ENCODE measurements at places on chromosomes 1 and 21. TPM values are rescaled to one million over a fixed set of nuclear protein-coding genes. Genes with fewer than 3 reads are reported as not detected.

SHISAL2A gene
- not detected for total RNA-seq

SYPL2 gene
- 0.13 TPM for total RNA-seq

BSND gene
- total RNA-seq = not detected

DLGAP3 gene
- total RNA-seq = under 0.01 TPM

NBPF10 gene
- total RNA-seq = 4.4 TPM

SLC22A15 gene
- 1.9 TPM for total RNA-seq

ARID4B gene
- 45.1 TPM for total RNA-seq

FAAH gene
- 0.92 TPM for total RNA-seq

OR6Y1 gene
- not detected for total RNA-seq

EXTL2 gene
- total RNA-seq = 28.4 TPM

LRRC8B gene
- 0.75 TPM for total RNA-seq

MECR gene
- total RNA-seq = 18.0 TPM

SLC6A17 gene
- 1.6 TPM for total RNA-seq

MAP3K7CL gene
- 50.9 TPM for total RNA-seq

ANXA9 gene
- 0.06 TPM for total RNA-seq

LAX1 gene
- not detected for total RNA-seq

ZNF648 gene
- not detected for total RNA-seq

LRRC8C gene
- total RNA-seq = 3.4 TPM

CLCA2 gene
- total RNA-seq = 0.26 TPM

SMIM11 gene
- total RNA-seq = 17.2 TPM

ANGPTL3 gene
- total RNA-seq = not detected

SH2D2A gene
- 0.53 TPM for total RNA-seq

PAX7 gene
- 0.13 TPM for total RNA-seq

INSRR gene
- total RNA-seq = under 0.01 TPM

SLAMF9 gene
- 1.2 TPM for total RNA-seq

SPATA45 gene
- total RNA-seq = 0.53 TPM

AQP10 gene
- total RNA-seq = under 0.01 TPM

C1orf185 gene
- total RNA-seq = not detected

MMEL1 gene
- 0.75 TPM for total RNA-seq

KCNH1 gene
- total RNA-seq = not detected

KLF17 gene
- 0.26 TPM for total RNA-seq

ECM1 gene
- 22.4 TPM for total RNA-seq
